ENCODE measurements at places on chromosomes 4 and X. TPM values are rescaled to one million over a fixed set of nuclear protein-coding genes. Genes with fewer than 3 reads are reported as not detected.
A peak's percentile ranks its signal among the peaks of the same experiment; 100 is the strongest.

DNA sequence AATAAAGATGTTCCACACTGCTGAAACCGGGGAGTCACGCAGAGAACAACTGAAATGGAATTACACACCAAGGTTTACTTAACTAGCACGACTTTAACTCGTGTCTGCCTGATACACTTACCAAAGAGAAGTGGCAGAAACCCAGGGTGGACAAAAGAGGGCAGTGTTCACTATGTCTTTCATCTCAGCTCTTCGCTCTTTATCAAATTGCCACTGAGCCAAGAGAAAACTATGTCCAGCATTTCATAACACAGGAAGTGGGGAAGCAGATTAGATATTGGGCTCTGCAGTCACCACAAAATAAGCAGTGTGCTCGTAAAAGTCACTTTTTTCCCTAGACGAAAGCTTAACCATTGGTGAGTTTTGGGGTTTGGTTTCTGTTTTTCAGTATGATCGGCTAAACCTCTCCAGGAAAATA is 155.7 kb downstream of the CHIC2 start:
- DNase-seq: peak; percentile 3

- no peak for DNase-seq
Measured at GRCh38 chrX:153464116-153464515, 6.3 kb downstream of the HAUS7 start.

- no peak for DNase-seq
Measured at GRCh38 chr4:113064244-113064643, 14.8 kb downstream of the ANK2 start.

The TKTL1 gene
- total RNA-seq: 0.72 TPM

GRCh38 chrX:80765220-80765625 is 44.5 kb downstream of the BRWD3 start:
- DNase-seq: no peak

The KLHL34 gene
- 0.36 TPM for total RNA-seq

The CT55 gene
- not detected for total RNA-seq

- peak; percentile 68 for DNase-seq
Measured at GRCh38 chr4:2220016-2220630, 21.8 kb downstream of the HAUS3 start.

The NDST4 gene
- total RNA-seq: not detected

GRCh38 chr4:14165222-14165920 is 537.8 kb upstream of the BOD1L1 start:
- no peak for DNase-seq

The PAK3 gene
- total RNA-seq: 0.62 TPM

The CHRDL1 gene
- total RNA-seq: not detected

DNA sequence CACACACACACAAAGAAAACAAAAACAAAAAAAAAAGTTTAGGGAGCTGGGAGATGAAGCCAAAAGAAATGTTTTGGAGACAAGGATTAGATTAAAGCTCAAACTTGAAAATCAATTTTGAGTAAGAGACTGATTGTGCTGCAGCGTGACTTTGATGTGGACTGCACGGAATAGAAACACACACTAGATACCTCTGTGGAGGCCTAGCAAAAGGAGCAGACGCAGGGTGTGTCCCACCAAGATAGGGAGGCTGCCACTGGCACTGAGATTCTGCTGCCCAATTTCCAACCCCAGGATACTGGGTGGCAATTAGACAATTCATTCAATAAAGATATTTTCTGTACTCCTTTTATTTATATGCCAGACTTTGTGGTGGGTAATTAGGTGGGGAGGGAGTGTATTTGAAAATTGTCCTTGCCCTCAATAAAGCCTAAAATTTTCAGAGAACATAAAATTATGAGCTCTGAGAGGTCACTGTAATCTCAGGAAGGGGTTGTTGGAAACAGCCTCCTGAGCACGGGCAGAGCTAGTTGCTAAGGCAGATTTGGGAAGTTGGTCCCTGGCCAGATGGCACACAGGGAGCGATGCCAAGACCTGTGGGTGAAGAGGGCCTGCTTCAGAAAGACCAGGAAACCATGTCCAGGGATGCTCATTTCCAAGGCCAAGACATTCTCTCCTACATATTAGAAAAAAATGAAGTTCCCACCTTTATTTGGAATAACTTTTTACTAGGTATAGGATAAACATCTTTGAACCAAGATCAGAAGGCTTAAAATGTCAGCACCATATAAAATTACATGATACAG is 1.9 kb upstream of the PPP3CA start:
- DNase-seq: no peak

Data from activated naive CD8-positive, alpha-beta T cell treated with anti-CD3 and anti-CD28 coated beads for 36 hours (primary cell).